ENCODE measurements at places on chromosomes 12 and 14.

DNA sequence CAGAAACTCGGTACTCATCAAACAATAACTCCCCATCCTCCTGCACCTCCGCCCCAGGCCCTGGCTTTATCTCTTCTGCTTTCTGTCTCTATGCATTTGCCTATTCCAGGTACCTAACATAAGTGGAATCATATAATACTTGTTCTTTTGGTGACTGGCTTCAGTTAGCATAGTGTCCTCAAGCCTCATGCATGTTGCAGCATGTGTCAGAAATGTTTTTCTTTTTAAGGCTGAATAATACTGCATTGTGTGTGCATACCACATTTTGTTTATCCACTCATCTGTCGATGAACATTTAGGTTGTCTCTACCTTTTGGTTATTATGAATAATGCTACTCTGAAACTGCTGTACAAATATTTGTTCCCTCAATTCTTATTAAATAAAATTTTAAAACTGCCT, 117.1 kb downstream of the KICS2 start:
- no peak for DNase-seq

GRCh38 chr14:69845787-69846186, 33.4 kb upstream of the SMOC1 start:
- no peak for DNase-seq

- DNase-seq, result no peak
Measured at GRCh38 chr14:71523630-71524319, 408.5 kb upstream of the RGS6 start.

DNA sequence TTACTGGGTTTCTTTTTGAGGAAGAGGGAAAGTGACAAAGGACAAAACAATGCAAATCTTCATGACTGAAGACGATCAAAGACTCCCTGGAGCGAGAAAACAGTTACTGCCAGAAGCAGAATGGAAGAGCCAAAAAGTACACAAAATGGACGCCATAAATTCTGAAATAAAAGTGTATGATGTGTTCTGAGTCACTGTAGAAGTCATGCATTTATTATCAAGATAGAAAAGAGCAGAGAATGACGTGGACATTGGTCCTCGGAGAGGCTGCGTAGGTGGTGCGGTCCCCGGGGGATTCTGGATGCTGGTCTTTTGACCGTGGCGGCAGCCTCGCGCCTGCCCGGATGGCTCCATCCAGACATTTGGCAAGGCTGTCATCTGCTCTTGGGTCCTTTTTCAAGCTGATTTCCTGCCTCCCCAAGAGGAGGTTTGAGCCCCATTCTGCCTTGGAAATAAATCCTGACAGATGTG, 52.8 kb downstream of the C14orf132 start:
- no peak for DNase-seq

- DNase-seq, result no peak
Measured at GRCh38 chr12:123389560-123390351, 5.8 kb downstream of the KMT5A start.

GRCh38 chr14:93073910-93074769, 41.6 kb downstream of the ITPK1 start:
- DNase-seq, result no peak

GRCh38 chr12:72521326-72521725, 249.2 kb downstream of the TRHDE start:
- DNase-seq, result no peak

- no peak for DNase-seq
Measured at GRCh38 chr12:47725893-47726292, 603 bp upstream of the ENDOU start.

- peak; percentile 38 for DNase-seq
Measured at GRCh38 chr14:65281991-65282895, 130.3 kb upstream of the FUT8 start.

DNA sequence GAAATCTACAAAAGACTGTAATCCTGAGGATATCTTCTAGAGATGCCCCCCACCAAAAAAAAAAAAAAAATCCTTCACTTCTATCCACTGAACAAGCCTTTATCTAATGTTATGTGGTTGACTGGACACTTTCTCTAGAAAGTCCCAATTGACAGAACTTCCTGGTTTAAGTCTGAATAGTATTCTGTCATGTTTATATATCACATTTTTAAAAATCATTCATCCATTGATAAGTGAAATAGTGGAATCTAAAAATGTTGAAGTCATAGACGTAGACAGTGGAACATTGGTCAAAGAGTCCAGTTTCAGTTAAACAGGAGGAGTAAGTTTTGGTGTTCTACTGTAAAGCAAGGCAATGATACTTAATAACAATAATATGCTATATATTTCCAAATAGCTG, 297.0 kb downstream of the SSPN start:
- no peak for DNase-seq

DNA sequence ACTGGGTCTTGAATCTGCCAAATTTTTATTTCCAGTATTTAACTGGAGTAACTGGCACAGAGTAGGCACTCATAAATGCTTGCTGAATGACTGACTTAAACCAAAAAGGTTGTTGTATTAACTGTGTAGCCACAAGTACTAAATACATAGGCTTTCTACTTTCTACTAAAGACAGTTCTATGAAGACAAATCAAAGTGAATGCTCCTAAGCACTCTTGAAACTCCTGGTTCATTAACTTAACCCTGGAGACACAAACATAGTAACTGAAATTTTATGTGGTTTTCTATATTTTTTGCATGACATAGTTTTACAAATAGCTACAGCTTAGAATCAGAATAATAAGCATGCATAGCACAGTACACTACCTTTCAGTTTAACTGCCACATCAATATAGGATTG, 70.4 kb downstream of the TXNDC16 start:
- DNase-seq, result no peak

DNA sequence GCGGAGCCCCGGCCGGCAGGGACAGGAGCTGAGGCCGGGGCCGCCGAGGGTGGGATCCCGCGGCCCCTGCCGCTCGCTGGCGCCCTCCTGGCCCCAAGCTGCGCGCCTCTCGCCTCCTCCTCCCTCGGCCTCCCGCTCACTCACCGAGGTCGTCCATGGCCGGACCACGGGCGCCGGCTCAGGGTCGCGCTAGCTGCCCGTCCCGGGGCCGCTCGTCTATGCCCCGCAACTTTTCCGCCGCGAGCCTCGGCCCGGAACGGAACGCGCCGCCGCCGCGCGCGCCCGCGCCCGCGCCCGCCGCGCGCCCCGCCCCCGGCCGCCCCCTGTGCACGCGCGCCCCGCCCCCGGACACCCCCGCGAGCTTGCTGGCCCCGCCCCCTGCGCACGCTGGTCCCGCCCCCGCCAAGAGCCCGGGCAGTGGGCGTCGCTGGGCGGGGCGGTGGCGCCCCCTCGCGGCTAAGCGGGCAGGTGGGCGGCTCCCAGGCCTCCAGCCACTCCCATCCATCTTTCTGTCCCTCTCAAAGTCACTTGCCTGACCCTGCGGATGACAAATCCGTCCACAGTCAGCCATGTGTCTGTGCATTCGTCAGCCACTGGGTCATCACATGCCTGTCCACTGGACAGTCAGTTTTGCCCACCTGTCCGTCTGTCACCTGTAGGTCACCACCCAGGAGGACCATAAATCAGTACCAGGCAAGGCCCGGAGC, at the start of gene PXN:
PXN (minus strand) TSS at position 258 of the 707 bp plus-strand sequence; CDS start at position 157, 101 bp downstream.
- DNase-seq, result peak; percentile 88

DNA sequence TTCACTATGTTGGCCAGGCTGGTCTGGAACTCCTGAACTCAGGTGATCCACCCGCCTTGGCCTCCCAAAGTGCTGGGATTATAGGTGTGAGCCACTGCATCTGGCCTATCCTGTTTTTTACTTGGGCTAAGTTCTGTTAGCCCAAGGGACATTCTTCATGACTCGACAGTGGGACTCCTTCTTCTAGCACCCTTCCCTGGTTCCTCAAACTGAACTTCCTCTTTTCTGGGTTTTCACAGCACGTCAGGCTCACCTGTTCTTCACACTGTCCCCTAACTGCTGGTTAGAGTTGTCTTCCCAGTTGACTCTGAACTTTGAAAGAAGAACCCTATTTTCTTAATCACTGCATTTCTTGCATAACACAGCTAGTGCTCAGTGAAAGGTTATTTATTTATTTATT, 22.5 kb downstream of the CABP1 start:
- DNase-seq, result no peak

- no peak for DNase-seq
Measured at GRCh38 chr14:90379106-90379505, 17.7 kb upstream of the CALM1 start.

DNA sequence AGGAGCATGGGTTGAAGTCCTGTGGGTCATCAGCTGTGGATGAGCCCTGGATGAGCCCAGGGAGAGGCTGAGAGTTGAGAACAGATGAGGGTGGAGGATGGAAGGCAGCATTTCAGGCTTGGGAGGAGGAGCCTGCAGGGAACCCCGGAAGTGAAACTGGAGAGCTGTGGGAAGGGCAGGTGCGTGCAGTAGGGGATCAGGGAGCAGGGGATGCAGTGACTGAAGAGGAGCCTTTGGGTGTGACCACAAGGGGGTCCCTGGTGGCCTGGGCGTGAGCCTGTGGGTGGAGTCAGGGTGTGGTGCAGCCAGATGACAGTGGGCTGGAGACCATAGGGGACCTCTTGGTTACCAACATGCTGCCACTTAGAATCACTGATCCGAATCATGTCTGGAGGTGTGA, 115.5 kb downstream of the PAPOLA start:
- no peak for DNase-seq

DNA sequence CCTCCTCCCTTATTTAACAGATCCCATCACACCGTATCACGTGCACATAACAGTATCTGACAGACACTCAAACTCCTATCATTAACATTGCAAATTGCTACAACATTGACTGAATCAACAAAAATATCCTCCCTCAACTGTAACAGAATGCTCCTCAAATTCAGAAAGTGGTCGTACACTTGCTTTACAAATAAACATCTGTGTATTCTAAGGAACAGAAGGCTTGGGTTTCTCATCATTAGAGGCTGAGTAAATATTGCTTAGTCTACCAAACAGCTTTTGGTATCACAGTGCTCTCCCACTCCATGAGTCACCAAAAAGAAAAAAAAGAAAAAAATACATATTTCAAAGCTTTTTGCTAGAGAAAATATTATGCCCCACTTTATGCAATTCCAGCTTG, 23.9 kb downstream of the FERMT2 start:
- DNase-seq, result no peak

DNA sequence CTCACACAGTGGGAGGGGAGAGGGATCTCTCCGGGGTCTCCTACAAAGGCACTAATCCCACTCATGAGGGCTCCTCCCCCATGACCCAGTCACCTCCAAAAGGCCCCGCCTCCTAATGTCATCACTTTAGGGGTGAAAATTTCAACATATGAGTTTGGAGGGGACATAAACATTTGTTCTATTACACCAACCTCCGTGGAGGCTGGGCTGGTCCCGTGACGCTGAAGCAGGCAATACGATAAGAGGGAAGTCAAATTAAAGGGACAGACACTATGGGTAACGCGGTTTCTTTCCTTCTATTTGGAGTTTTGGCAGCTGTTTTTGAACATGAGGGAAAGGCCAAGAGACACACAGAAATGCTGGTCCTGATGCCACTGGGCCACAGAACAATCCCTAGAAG, 175.7 kb upstream of the VASH1 start:
- DNase-seq, result no peak

DNA sequence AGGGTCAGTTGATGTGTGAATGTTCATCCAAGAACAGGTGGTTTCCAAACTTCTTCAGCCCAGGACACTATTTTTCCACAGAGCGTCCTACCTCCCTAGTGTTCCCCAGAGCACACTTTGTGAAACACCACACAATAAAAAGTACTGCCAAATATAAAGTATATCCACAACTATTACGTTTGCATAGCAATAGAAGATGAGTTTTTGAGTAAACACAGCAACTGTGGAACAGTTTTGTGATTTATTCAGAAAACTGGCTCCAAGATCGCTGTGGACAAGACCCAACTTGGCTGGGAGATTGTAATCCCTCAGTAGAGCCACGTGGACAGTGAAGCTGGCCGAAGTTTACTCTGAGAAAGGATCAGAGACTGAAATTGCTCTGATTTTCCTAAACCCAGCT, 14.5 kb upstream of the MAP1LC3B2 start:
- no peak for DNase-seq

- DNase-seq, result no peak
Measured at GRCh38 chr14:53767566-53767965, 189.1 kb downstream of the BMP4 start.

- DNase-seq, result no peak
Measured at GRCh38 chr12:127245009-127245408, 1022.0 kb upstream of the TMEM132C start.

- no peak for DNase-seq
Measured at GRCh38 chr12:1844661-1845409, 24.5 kb downstream of the LRTM2 start.

- DNase-seq, result peak; percentile 2
Measured at GRCh38 chr12:104049903-104050356, at the start of gene GLT8D2. TSS of gene GLT8D2 (minus strand) at chr12:104050187. CDS start at chr12:104019648, 30,539 bp downstream.

- peak; percentile 38 for DNase-seq
Measured at GRCh38 chr12:129911428-129912049, 7.7 kb upstream of the TMEM132D start.

DNA sequence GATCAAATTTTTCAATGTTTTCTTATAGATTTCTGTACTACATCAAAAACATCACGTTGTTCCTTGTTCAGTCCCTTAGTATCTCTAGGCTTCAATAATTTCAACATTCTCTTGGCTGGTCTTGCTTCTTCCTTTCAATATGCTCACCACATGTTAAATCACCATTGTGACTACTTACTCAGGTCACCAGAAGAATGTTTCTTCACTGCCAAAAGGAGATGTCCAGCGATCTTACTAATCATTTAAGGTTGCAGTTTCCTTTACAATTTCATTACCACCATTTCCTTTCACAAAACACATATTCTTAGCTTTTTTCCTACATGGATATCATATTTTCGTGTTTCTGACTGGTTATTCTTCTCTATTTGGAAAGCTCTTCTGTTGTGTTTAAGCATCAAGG, 363.8 kb downstream of the NAV3 start:
- no peak for DNase-seq

GRCh38 chr12:104182144-104182543, 33.4 kb upstream of the TXNRD1 start:
- no peak for DNase-seq

GRCh38 chr12:32482226-32482625, 82.9 kb downstream of the FGD4 start:
- DNase-seq, result no peak

DNA sequence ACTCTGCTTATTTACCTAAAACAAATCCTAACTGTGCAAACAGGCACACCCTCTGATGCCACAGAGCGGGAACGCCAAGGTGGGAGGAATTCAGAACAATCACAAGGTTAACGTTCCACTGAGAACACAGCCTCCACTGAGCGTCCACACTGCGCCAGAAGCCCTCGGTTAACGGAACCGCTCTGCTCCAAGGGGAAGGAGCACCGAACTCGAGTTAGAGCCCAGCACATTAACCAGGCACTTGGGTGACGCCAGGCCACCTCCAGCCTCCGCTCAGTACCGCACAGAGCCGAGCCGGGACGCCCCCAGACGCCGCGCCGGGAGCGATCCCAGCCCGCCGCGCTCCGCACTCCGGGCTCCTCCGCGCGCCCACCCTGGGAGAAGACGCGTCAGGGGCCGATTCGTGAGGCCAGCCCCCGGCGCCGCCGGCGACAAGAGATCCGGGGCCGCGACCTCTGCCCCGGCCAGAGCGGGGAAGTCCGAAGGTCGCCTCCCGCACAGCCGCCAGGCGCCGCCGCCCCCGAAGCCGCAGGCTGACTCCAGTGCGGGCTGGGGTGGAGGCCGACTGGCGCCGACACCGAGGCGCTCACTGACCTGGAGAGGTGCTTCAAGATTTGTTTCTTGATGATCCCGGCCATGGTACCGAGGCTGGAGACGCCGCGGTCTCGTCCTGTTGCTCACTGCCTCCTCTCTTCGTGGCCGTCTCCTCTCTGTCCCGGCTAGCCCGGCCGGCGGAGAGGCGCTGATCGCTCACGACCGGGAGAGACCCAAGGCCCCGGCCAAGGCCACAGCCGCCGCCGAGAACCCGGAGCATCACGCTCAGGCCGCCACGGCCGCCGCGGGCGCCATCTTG, 450 bp downstream of the BLTP3B start:
- peak; percentile 41 for DNase-seq

GRCh38 chr14:99874306-99874705, 81.1 kb downstream of the EML1 start:
- DNase-seq, result no peak
